ENCODE measurements at places on chromosomes 3 and 15. TPM values are rescaled to one million over a fixed set of nuclear protein-coding genes. Genes with fewer than 3 reads are reported as not detected.

DPH3 gene
- 10.2 TPM for total RNA-seq

FGF7 gene
- under 0.01 TPM for total RNA-seq

BTD gene
- 16.4 TPM for total RNA-seq

SERINC4 gene
- not detected for total RNA-seq

IGSF11 gene
- not detected for total RNA-seq

SLC24A5 gene
- not detected for total RNA-seq

RAB11A gene
- total RNA-seq = 317 TPM

OR5K2 gene
- total RNA-seq = not detected

Measured in tracheal epithelial cell (primary cell).